ENCODE measurements at places on chromosomes 11 and 22. TPM values are rescaled to one million over a fixed set of nuclear protein-coding genes. Genes with fewer than 3 reads are reported as not detected.

CSF2RB gene
- total RNA-seq, result 2.6 TPM

RAB36 gene
- 31.5 TPM for total RNA-seq

OR51E2 gene
- total RNA-seq, result not detected

TAGLN gene
- 155 TPM for total RNA-seq

PRODH gene
- 10.2 TPM for total RNA-seq

DNA sequence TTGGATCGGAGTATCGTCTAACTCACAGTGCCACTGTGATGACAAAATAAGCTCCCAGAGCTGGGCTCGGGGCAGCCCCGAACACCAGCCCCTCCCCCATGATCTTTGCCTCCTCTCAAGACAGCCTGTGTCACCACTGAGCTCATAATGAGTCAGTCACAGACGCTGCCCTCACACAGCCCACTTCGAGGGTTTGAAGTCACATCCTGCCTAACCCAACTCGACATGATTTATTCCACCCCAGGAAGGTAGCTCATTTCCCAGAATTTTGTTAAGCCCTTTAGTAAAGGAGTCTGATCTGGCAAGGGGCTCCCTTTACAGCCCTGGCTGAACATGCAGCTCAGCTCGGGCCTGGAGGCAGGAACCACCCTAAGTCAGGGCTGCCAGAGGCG is 22.8 kb downstream of the MYH9 start:
- H3K4me1 ChIP-seq, result peaks cover 100% of the 10 kb centered on the region
- H3K4me3 ChIP-seq, result no peak overlapping the region
- no peaks in the 10 kb centered on the region for H3K27me3 ChIP-seq
- no peaks in the 10 kb centered on the region for H3K36me3 ChIP-seq
- peak; percentile 49 for DNase-seq

DNA sequence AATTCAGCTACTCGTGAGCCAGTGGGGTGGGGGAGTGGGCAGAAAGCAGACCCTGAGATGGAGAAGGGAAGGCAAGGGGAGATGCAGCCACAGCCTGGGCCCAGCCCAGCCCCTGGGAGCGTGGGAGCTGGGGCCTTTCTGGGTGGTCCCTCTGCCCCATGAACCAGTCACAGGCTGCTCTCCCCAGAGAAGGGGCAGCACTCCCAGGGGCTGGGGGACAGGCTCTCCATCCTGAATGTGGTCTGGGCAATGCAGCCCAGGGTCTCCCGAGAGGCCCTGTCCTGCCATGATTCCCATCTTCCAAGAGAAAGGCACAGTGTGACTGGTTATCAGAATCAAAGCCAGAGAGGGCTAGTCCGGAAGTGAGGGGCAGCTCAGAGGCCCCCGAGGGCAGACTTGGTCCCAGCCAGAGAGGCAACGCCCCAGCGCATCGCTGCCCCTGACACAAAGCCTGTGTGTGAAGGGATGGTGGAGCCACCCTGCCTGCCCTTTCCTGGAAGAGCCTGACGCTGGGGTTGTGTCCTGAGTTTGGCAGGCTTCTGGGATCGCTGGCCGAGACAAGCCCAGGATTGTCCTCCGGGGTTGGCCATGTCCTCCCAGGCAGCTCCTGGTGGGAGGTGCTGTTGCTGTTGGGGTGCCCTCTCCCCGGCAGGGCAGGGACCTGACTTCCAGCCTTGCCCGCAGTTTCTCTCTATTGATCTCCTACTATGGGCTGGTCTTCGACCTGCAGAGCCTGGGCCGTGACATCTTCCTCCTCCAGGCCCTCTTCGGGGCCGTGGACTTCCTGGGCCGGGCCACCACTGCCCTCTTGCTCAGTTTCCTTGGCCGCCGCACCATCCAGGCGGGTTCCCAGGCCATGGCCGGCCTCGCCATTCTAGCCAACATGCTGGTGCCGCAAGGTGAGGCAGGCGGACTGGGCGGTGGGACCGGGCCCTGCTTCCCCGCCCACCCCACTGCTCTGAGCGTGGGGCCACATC is 23.8 kb upstream of the SLC22A12 start:
- no peak overlapping the region for H3K4me3 ChIP-seq
- no peaks in the 10 kb centered on the region for H3K36me3 ChIP-seq
- H3K27ac ChIP-seq, result peak overlapping the region; percentile 2
- no peaks in the 10 kb centered on the region for H3K27me3 ChIP-seq
- no peak for DNase-seq

- peaks cover 26% of the 10 kb centered on the region for H3K4me1 ChIP-seq
- H3K4me3 ChIP-seq, result no peak overlapping the region
- no peak overlapping the region for H3K27ac ChIP-seq
- H3K36me3 ChIP-seq, result no peaks in the 10 kb centered on the region
- no peak for DNase-seq
Measured at GRCh38 chr11:96151501-96151900, 191.5 kb downstream of the MAML2 start.

DNA sequence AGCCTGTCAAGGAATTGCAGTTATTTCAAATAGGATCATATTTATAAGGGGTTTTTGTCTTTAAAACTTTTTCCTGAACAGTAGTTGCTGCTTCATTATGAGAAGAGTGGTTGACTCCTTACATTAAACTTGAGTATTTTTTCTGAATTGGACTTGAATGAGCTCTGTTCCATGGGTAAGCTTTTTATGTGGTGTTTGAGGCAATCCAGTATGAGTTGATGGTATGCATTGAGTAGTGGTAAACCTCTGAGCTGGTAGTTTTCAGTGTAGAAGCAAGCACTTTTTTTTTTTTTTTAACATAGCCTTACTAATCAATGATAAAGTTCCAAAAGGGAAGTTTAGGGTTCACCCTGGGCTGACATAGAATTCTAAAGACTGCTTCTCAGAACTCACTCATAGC is 3.4 kb downstream of the KMT2A start:
- no peaks in the 10 kb centered on the region for H3K36me3 ChIP-seq
- no peak overlapping the region for H3K27ac ChIP-seq
- H3K4me1 ChIP-seq, result peaks cover 61% of the 10 kb centered on the region
- DNase-seq, result no peak
- H3K4me3 ChIP-seq, result no peak overlapping the region
- no peaks in the 10 kb centered on the region for H3K27me3 ChIP-seq

DNA sequence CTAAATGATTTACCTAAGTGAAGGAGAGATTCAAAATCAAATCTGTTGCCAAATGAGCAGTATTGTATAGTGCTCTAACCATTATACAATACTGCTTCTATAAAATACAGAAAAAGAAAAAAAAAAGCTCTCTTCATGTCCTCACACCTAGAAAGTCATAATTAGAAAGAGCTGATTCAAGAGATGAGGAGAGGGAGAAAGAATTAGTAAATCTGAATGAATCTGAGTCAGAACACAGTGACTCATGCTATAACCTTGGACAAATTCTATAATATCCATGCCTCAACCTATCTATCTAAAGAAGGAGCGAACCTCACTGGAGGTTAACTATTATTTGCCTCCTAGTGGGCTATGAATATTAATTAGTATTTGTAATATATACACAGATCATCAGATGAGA is 29.4 kb downstream of the AMBRA1 start:
- no peak overlapping the region for H3K4me3 ChIP-seq
- no peak for DNase-seq
- no peaks in the 10 kb centered on the region for H3K36me3 ChIP-seq
- H3K27ac ChIP-seq, result no peak overlapping the region

- DNase-seq, result no peak
- peak overlapping the region; percentile 67 for H3K27ac ChIP-seq
- no peak overlapping the region for H3K4me3 ChIP-seq
- H3K4me1 ChIP-seq, result peaks cover 55% of the 10 kb centered on the region
Measured at GRCh38 chr22:28029956-28030355, 110.9 kb upstream of the PITPNB start.

- H3K27ac ChIP-seq, result peak overlapping the region; percentile 86
- H3K4me3 ChIP-seq, result no peak overlapping the region
- H3K36me3 ChIP-seq, result no peaks in the 10 kb centered on the region
- no peak for DNase-seq
Measured at GRCh38 chr22:30201945-30202344, 44.6 kb downstream of the LIF start.

DNA sequence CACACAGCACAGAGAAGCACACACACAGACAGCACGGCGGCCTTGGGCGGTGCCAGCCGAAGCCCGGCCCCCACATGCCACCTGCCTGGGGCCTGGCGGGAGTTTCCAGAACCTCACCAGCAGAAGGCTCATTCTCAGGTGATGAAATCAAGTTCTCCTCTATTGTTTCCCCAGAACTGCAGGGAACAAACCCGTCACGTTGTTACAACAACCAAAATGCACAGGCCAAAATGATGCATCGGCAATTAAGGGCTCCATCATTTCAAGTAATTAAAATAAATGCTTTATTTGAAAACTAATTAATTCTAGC is 30.8 kb downstream of the GNB1L start:
- no peak overlapping the region for H3K27ac ChIP-seq
- DNase-seq, result no peak
- no peaks in the 10 kb centered on the region for H3K4me1 ChIP-seq
- H3K36me3 ChIP-seq, result no peaks in the 10 kb centered on the region

- no peak overlapping the region for H3K4me3 ChIP-seq
- no peaks in the 10 kb centered on the region for H3K27me3 ChIP-seq
- DNase-seq, result no peak
Measured at GRCh38 chr11:37115963-37116362, 517.9 kb upstream of the RAG2 start.

DNA sequence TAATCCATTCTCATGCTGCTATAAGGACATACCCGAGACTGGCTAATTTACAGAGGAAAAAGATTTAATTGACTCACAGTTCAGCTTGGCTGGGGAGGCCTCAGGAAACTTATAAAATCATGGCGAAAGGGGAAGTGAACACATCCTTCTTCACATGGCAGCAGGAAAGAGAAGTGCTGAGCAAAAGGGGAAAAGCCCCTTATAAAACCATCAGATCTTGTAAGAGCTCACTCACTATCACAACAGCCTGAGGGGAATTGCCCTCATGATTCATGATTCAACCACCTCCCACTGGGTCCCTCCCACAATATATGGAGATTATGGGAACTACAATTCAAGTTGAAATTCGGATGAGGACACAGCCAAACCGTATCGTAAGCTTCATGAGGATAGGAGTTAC is 3.8 kb upstream of the CYB5R2 start:
- no peak overlapping the region for H3K27ac ChIP-seq
- no peak overlapping the region for H3K4me3 ChIP-seq
- peaks cover 11% of the 10 kb centered on the region for H3K4me1 ChIP-seq
- DNase-seq, result no peak

Measured in thyroid gland (tissue), 4 donors.